ENCODE measurements at places on chromosomes 7 and 10. TPM values are rescaled to one million over a fixed set of nuclear protein-coding genes. Genes with fewer than 3 reads are reported as not detected.

The PNLIPRP3 gene
- total RNA-seq: 0.54 TPM

The WNT8B gene
- not detected for total RNA-seq

The ETV1 gene
- total RNA-seq: 11.4 TPM

The GJD4 gene
- not detected for total RNA-seq

The GRM8 gene
- total RNA-seq: not detected

The NEURL1 gene
- not detected for total RNA-seq

The CNNM1 gene
- total RNA-seq: 1.2 TPM

The ASB10 gene
- total RNA-seq: not detected

The NKX6-2 gene
- not detected for total RNA-seq

The INSYN2A gene
- 0.81 TPM for total RNA-seq

The ACSM6 gene
- not detected for total RNA-seq

The VPS37D gene
- 3.6 TPM for total RNA-seq

The STRIP2 gene
- 4.4 TPM for total RNA-seq

The TAS2R41 gene
- not detected for total RNA-seq

The BEND7 gene
- total RNA-seq: 27.2 TPM

The HOXA5 gene
- total RNA-seq: 10.2 TPM

The SFTPA2 gene
- total RNA-seq: not detected

The UPK3BL2 gene
- 0.99 TPM for total RNA-seq

The HYAL4 gene
- not detected for total RNA-seq

The DBF4 gene
- total RNA-seq: 6.4 TPM

The BTBD16 gene
- not detected for total RNA-seq

The PRSS1 gene
- not detected for total RNA-seq

The C10orf62 gene
- not detected for total RNA-seq

The CAMK2B gene
- total RNA-seq: 0.83 TPM

The TAS2R4 gene
- total RNA-seq: 1.4 TPM

The GPRIN2 gene
- total RNA-seq: 1.4 TPM

The TMEM139 gene
- total RNA-seq: 0.71 TPM

The CFAP70 gene
- 1.8 TPM for total RNA-seq

The RGR gene
- total RNA-seq: 1.4 TPM

The TPK1 gene
- 6.4 TPM for total RNA-seq

The AKR1D1 gene
- total RNA-seq: not detected

Measured in sigmoid colon (tissue), 7 donors.